ENCODE measurements at places on chromosomes 11 and 22.

GRCh38 chr11:110131386-110132123 is 38.4 kb downstream of the ZC3H12C start:
- no peak for DNase-seq

DNA sequence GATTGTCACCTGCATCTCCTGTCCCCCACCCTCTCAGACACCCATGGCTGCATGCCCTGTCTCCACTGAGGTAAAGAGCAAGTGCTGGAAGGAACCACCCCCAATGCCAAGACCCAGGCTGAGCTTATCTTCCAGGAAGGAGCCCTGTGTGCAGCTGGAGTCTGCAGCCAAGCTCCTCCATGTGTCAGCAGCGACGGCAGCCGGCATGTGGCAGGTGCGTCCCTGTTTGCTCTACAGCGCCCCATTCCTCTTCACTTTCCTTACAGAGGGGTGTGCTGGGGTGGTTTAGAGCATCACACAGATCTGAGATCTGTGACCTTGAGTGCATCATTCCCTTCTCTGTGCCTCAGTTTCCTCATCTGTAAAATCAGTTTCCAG is 7.7 kb upstream of the MN1 start:
- no peak for DNase-seq

DNA sequence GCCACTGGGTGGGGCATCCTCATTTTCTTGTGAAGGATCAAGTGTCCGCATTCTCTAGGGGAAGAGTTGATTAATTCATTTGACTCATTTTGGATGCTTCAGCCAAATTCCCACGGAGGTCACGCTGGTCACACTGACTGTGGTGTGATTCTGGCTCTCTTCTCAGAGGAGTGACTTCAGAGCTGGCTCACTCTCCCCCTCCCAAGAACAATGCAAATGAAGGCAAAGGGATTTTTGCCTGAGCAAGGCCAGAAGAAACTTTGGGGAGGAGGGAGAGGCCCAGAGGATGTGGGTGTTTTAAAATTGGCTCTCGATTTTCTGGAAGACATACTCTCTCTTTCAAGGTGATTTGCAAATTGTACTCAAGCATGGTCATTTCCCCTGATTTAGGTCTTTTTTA is 51.1 kb upstream of the LMO2 start:
- peak; percentile 25 for DNase-seq

GRCh38 chr11:90849312-90849711 is 626.5 kb upstream of the CHORDC1 start:
- no peak for DNase-seq

GRCh38 chr11:30567120-30567519 is 19.0 kb downstream of the MPPED2 start:
- no peak for DNase-seq

DNA sequence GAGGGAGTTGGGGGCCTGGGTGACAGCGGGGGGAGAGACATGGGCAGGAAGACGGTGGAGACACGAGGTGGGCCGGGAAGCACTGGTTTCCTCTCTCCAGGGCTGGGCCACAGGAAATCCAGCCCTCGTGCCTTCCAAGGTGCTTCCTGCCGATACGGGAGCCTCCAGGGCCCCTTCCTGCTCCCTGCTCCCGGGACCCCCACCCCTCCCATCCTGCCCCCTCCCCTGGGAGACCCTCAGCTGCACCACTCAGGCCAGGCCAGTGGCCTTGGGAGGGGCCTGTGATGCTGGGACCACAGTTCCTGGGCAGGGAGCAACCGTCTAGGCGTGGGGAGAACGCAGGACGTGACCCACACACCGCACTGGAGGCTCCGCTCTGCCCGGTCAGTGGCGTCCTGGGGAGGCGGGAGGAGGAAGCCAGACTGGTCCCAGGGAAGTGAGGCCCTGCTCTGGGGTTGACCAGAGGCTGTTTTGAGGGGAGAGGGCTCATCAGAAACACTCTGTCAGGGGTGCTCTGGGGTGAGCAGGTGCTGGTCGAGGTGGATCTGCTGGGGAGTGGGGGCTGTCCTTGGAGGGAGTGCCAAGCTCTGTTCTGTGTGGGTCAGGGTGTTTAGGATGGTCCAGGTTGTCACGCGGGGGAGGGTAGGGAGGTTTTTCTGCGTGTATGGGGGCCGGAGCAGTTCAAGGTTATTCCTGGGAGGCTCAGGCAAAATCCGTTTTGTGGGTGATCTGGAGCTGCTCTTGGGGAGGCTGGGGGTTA is at the start of gene SHANK3:
TSS of gene SHANK3 (plus strand) at position 353 of the 760 bp plus-strand sequence.
- DNase-seq: no peak

GRCh38 chr11:133687781-133688180 is 155.5 kb upstream of the OPCML start:
- no peak for DNase-seq

DNA sequence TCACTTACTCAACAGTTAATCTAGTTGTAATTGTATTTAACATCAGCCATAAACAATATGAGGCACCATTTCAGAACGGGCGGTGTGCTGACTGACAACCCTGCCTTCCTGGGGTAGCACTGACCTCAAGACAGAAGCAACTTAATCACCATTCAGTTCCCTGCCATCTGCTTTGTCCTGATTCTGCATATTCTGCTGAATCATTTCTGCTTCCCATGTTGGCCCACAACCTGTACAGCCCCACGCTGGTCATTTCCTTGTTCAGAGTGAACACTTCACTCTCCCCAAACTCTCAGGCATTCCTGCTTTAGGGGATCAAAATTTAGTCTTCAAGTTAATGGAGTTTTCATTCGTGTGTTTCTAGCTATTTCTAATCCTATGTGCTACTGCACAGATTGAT is 132.3 kb upstream of the ZBED5 start:
- DNase-seq: peak; percentile 77

DNA sequence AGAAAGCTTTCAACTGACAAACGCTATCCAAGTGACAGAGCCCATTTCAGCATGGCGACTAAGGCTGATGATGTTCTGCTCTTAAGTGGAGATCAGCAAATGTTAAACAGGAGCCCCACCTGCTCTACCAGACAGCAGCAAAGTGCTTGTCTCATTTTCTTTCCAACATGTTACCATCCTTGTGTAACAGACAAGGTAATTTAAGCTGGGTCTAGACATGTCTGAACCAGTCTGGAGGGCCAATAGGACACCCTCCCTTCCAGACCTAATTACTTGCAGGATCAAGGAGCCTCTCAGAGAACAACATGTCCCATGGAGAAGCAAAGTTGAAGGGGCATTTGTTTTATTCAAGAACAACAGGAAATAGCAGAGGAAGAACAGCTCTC is 3.9 kb upstream of the LMO2 start:
- DNase-seq: no peak

DNA sequence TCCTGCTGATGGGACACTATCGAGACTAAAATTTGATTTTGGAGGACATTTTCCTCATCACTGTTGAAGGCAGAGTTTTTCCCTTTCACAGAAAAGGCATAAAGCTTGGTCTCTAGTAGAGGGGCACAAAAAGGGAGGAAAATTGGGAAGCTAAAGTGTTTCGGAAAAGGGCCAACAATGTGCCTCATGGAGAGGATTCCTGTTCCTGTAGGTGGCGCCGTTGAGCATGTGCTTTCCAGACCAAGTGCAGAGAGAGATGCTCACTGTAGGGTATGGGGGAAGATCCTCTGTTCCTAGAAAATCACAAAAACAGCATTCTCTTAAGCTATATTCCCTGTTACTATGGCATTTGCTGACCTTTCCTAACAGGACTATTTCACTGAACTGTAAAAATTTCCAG is 18.4 kb upstream of the OR4C5 start:
- no peak for DNase-seq

DNA sequence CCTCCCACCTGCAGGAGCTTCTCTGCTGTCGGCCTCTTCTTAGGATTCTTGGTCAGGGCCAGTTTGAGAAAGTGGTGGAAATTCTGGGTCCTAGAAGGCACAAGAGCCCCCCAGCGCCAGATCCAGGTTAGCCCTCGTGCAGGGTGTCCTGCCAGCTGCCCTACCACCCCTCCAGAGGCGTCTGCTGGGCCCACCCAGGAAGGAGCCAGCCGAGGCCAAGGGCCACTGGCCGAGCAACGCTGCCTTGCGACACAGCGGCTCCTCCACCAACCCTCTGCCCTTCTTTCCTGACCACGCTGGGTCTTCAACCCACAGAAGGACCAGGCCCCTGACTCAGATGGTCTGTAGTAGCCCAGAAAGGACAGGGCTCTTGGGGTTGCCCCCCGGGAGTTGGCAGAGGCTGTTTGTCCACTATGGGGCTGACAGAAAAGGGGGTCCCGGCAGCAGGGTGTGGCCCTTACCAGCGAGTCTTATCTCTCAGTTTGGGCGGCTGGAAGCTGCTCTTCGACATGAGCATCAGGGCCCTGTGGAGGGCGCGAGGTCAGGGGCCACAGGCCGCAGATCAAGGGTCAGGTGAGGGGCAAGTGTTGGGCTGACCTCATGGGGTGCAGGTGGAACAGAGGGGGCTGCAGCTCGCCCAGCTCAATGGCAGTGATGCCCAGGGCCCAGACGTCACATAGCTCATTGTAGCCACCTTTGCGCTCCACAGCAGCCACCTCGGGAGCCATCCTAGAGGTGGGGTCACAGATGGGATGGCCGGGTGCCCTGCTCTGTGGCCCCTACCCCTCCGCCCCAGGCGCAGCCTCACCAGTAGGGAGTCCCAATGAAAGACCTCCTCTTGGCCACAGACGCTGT is 2.5 kb downstream of the MAP4K2 start:
- DNase-seq: no peak

- DNase-seq: no peak
Observed at GRCh38 chr11:103649401-103649895, 387.0 kb upstream of the DDI1 start.

DNA sequence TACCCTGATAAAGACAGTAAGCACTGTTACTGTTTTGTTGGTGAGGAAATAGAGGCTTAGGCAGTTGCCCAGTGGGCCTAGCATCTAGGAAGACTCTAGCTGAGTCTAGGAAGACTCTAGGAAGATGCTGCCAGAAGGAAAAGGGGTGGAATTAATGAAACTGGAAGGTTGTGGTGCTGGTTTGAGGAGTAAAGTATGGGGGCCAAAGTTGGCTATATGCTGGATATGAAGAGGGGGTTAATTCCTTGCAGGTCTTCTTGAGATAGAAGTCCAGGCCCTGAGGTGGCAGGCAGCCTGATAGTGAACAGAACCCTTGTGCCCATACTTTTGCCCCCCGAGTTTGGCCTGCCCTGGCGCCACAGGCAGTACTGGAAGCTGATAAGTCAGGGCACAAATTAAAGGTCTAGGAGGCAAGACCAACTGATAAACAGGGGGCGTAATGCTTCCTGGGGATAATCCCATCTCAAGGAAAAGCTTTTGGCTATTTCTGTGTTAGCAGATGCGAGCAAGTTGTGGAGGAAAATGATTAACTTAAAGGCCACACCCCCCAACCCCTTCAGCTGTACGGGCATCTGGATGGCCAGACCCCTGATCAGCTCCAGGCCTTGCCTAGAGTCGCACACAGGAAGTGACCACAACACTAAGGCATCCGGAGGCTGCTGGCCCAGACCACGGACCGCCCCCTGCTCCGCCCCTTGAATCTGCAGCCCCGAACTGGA is 3.1 kb downstream of the ILK start:
- DNase-seq: peak; percentile 93

DNA sequence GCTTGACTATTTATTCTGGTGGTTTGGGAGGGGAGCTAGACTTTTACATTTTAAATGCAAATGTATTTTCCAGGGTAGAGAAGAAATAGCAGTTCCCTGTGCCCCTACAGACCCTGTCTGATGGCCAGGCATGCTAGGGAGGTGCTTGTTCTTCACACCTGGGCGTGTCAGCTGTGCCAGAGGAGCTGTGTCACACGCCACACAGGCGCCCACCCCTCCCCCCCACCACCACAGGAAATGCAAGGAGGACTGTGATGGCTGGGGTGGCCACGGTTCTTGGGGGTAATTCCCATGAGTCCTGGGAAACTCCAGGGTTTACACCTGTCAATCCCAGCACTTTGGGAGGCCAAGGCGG is 82.2 kb downstream of the FLI1 start:
- DNase-seq: no peak

DNA sequence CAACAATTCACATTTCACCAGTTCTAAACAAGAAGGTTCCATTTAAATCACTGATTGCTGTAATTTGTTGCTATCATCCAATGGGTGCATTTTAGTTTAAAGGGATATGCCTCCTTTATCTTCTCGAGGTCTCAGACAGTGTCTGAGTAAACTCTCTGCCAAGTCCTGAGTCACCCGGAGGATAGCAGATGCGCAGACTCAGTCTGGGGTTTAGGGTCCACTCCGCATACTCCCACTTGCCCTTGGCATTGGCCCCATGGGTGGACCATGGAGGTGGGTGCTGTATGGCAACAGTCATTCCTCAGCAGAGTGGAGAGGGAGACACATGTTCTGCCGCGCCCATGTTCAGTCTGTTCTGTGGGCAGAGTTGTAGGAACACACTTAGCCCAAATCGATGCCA is 65.4 kb upstream of the CRTAM start:
- DNase-seq: no peak

GRCh38 chr11:10091314-10092045 is 202.5 kb downstream of the SBF2 start:
- peak; percentile 74 for DNase-seq

- DNase-seq: no peak
Observed at GRCh38 chr11:83206221-83206620, 12.7 kb downstream of the ANKRD42 start.

- DNase-seq: no peak
Observed at GRCh38 chr22:27514601-27515523, 286.7 kb downstream of the MN1 start.

- DNase-seq: no peak
Observed at GRCh38 chr11:93005239-93005638, 35.8 kb downstream of the MTNR1B start.

- no peak for DNase-seq
Observed at GRCh38 chr11:73597336-73597955, 466 bp downstream of the FAM168A start.

DNA sequence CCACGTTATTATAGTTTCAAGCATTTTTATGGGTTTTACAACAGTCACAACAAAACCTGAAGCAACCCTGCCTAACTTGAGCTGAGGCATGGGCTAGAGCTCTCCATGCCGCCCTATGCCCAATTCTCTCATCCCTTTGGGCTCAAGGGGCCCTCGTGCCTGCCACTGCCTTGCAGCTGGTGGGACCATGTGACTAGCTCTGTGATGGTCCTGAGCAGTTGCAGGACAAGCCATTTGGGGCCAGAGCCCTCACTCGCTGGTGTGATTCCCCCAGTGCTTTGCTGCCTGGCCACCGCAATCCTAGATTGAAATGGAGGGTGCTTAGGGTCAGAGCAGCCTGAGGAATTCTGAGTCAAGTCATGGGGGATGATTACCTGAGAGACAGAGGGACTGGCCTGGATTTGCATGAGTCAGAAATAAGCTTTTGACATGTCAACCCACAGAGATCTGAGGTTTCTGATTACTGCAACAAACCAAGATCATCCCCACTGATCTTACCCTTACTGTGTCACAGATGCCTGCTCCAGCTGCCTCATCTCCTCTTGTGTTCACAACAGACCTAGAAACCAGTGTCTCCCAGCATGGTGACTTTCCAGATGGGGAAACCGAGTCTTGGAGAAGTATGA is 323.7 kb downstream of the BRD1 start:
- no peak for DNase-seq

DNA sequence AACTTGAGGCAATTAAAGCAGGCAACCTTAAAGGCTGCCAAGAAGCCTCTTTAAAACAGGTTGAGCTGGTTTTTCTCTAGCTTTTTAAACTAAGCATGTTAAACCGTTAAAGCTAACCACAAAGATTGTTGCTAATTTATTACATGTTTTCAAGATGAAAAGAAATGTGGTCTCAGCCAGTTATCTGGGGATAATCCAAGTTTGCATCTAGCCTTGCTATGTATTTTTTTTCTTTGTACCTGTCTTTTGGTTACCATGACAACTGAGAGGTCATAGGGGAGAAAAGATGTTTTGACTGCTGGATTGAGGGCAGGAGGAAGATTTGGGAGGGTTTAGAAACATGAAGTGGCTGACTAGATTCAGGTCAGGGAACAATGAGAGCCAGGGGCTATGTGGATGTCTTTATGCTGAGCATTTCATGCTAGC is 19.2 kb upstream of the PGM2L1 start:
- DNase-seq: no peak
